ENCODE measurements at places on chromosomes 4 and X. TPM values are rescaled to one million over a fixed set of nuclear protein-coding genes. Genes with fewer than 3 reads are reported as not detected.

LPAR4 gene
- 0.50 TPM for total RNA-seq

HCFC1 gene
- total RNA-seq: 65.2 TPM

COL4A5 gene
- 241 TPM for total RNA-seq

DNA sequence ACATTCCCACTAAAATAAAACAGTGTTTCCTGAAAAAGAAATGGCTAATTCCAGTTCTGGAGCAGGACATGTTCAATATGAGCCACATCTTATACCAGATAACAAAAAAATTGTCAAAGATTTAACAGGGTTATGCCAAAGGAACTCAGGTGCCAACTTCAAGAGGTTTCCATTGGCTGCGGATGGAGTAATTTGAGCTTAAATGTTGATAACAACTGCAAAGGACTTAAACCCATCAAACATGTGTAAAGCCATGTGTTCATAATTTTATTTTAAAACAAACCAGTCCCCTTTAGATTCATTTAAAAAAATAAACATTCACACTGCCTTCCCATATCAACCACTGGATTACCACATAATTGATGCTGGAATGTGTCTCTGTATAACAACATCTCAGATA lies 156.4 kb upstream of the PCDH18 start:
- no peak overlapping the region for H3K4me3 ChIP-seq
- H3K27me3 ChIP-seq: no peaks in the 10 kb centered on the region
- peaks cover 2% of the 10 kb centered on the region for H3K4me1 ChIP-seq
- H3K36me3 ChIP-seq: no peaks in the 10 kb centered on the region
- no peak overlapping the region for H3K27ac ChIP-seq

AMBN gene
- not detected for total RNA-seq

DNA sequence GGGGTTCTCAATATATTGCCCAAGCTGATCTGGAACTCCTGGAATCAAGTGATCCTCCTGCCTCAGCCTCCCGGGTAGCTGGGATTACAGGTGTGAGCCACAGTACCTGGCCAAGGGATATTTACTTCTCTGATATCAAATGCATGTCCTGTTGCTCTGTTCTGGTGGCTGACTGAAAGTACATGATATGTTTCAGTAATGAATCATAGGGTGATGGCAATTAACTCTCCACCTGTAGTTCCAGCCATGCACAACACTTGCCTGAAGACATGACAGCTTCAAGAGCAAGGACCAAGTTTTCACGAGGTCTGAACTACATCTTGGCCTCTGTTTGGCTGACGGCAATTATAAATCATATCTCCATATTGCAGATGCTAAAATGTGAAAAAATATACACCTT lies 9.1 kb downstream of the ZCCHC4 start:
- no peaks in the 10 kb centered on the region for H3K27me3 ChIP-seq
- no peaks in the 10 kb centered on the region for H3K4me1 ChIP-seq
- no peak for DNase-seq

EXOC1L gene
- not detected for total RNA-seq

DNA sequence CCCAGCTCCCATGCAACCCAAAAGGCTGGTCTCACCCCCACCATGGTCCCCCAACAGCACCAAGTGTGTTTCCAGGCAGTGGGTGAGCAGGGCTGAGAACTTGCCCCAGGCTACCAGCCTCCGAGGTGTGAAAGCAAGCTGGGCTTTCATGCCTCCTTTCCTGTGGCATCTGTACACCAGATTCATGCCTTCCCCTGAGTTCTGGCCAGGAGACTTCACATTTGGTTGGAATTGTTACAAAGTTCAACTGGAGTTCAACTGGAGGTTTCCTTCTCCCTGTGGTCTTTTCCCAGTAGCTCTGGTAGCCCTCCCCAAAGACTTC lies 77.6 kb upstream of the RAB40AL start:
- H3K4me3 ChIP-seq: no peak overlapping the region
- H3K36me3 ChIP-seq: no peaks in the 10 kb centered on the region
- no peaks in the 10 kb centered on the region for H3K27me3 ChIP-seq

GRCh38 chr4:25702848-25703247 lies 47.2 kb downstream of the SLC34A2 start:
- H3K4me1 ChIP-seq: no peaks in the 10 kb centered on the region
- no peak overlapping the region for H3K4me3 ChIP-seq
- no peak overlapping the region for H3K27ac ChIP-seq
- no peaks in the 10 kb centered on the region for H3K36me3 ChIP-seq
- H3K27me3 ChIP-seq: no peaks in the 10 kb centered on the region

LRIT3 gene
- total RNA-seq: 0.39 TPM
